ENCODE measurements at places on chromosomes 5 and 9. TPM values are rescaled to one million over a fixed set of nuclear protein-coding genes. Genes with fewer than 3 reads are reported as not detected.

SLC30A5 gene
- 82.2 TPM for total RNA-seq

ROR2 gene
- total RNA-seq, result 35.6 TPM

SPINK14 gene
- not detected for total RNA-seq

PCA3 gene
- total RNA-seq, result not detected

MSMP gene
- not detected for total RNA-seq

GCNT4 gene
- total RNA-seq, result 1.5 TPM

THBS4 gene
- 6.7 TPM for total RNA-seq

GBA2 gene
- total RNA-seq, result 42.6 TPM

MTAP gene
- 65.8 TPM for total RNA-seq

RCL1 gene
- 49.7 TPM for total RNA-seq

GKAP1 gene
- 24.8 TPM for total RNA-seq
